Germinal center (tissue), 1 donor: ENCODE measurements at places on chromosomes 5 and 9.

GRCh38 chr5:168047669-168048111, 243.8 kb upstream of the WWC1 start:
- DNase-seq, result no peak

DNA sequence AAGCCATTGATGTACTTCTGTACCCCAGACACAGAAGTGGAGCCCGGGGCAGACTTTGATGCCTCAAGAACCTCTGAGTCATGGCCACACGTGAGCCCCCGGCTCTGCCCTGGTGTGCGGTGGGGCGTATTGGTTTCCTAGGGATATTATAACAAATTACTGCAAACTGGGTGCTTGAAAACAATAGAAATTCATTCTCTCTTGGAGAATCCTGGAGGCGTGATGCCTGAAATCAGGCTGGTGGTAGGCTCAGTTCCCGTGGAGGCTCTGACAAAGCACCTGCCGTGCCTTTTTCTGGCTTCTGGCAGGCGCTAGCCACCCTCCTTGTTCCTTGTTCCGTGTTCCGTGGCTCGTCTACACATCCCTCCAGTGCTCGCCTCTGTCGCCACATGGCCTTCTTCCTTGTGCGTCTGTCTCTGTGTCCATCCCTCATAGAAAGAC, 24.2 kb downstream of the NEK6 start:
- no peak for DNase-seq

GRCh38 chr9:132663117-132663516, 6.7 kb downstream of the DDX31 start:
- DNase-seq, result no peak

- no peak for DNase-seq
Measured at GRCh38 chr5:88691230-88691582, 191.8 kb downstream of the MEF2C start.

- DNase-seq, result no peak
Measured at GRCh38 chr5:15425766-15426165, 74.2 kb upstream of the FBXL7 start.

- no peak for DNase-seq
Measured at GRCh38 chr9:9992936-9993335, 619.9 kb downstream of the PTPRD start.

GRCh38 chr9:93346231-93347112, 105.0 kb upstream of the FAM120A start:
- no peak for DNase-seq

DNA sequence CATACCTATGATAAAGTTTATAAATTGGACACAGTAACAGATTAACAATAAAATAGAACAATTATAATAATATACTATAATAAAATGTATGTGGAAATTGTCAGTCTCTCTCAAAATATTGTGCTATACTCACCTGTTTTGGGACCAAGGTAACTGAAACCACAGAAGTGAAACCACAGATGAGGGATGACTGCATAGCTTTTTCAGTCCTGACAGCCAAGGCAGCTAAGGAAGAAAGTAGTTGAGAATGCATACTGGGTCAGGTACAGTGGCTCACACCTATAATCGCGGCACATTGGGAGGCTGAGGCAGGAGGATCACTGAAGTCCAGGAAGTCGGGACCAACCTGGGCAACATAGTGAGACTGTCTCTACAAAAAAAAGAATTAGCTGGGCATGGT, 8.9 kb downstream of the SRP19 start:
- DNase-seq, result no peak

DNA sequence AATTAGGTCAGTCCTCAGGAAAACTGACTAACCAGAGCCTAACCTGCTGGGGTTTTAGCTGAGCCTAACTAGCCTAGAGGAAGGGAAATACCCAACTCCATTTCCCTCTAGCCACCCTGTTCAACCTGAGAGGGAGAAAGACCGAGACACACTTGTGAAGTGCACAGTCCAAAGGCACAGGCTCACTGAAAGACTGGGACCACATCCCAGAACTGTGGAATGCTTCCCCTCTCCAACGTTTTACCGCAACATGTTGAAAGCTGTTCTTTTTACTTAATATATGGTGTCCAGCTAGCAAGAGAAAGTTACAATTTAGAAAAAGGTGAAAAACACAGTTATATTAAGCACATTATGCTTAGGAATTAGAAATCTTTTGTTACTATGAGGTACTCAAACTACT, 76.8 kb upstream of the SIMC1 start:
- no peak for DNase-seq

DNA sequence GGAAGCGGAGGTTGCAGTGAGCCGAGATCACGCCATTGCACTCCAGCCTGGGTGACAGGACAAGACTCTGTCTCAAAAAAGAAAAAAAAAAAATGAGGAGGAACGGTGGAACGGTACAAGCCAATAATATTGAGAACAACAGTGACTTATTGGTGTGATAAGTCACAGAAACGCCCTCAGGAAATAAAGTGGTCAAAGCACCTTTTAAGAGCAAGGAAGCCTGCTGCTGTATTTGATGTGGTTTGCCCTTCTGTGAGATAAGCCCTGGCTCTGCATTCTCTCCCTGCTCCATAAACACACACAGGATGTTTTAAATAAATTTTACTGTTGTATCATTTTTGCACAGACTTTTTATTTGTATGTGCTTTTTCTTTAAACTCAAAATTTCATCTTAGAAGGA, 269.9 kb upstream of the MSX2 start:
- no peak for DNase-seq

- no peak for DNase-seq
Measured at GRCh38 chr5:32170303-32171151, 3.6 kb downstream of the GOLPH3 start.

DNA sequence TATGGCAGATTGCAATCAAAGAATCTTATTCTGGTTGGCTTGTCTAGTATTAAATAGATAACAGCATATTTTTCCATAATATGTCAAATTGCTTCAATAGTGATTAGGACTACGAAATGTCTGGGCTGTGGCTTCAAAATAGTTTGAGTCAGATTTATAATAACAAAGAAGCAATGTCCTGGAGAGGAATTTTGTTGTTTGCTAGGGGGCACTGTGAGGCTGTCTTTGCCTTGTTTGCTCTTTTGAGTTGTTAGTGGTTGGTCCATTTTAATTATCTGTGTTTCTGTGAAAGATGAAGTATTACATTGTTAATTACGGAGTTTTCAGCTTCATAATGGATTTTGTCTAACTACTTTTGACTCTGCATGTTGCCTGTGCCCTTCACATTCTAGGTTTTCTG, 713.6 kb downstream of the TLE4 start:
- DNase-seq, result no peak

DNA sequence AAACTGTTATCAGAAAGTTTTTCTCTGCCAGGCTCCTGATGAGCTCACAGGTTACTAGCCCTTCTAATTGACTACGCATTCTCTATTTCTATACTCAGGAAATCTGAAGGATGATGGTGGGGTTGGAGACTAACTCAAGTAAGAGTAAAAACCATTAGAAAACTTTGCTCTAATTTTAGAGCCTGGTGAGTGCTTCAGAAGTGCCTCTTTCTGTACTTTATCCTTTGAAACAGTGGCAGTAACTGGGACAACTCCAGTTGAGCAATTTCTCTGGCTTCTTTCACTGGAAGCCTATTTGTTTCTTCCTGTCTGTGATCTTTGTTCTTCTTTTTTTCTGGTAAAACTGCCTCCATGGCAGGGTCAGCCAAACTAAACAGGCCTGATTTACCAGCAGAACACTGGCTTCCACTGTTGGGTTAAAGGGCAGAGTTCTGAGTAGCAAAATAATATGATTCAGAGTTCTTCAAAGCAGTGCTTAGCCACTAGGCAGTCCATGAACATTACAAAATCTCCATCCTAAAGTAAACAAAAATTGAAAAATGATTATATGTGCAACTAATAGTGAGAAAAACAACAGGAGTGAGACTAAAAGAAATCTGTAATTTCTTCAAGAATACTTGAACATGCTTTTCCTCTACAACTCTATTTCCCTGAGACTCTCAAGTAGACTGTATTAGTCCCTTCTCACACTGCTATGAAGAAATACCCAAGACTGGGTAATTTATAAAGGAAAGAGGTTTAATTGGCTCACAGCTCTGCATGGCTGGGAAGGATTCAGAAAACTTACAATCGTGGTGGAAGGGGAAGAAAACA, 79.8 kb downstream of the MROH2B start:
- no peak for DNase-seq

DNA sequence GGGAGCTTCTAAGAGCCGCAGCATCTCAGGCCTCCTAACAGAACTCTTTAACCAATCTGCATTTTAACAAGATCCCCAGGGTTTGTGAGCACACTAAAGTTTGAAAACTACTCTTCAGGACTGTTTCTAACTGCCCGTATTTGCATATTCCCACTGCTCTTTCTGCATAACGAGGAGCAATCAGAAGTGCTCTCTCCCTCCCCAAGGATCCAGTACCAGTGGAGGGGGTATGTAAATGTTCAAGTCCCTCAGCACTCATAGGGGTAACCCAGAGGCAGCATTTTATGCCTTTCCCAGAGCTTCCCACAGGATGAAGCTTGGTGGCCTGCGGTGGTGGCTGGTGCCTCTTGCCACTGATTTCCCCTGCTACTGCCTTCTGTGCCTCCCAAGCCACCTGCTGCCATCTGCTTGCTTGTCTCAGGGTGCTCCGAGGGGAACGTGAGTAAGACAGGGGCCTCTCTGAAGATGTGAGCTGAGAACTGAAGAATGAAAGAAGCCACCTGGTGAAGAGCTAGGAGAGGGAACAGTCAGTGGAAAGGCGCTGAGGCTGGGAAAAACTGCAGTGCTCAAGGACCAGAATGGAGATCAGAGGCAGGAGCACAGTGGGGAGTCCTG, 30.0 kb upstream of the PPP1R2B start:
- DNase-seq, result no peak

- no peak for DNase-seq
Measured at GRCh38 chr9:81052846-81053245, 636.5 kb downstream of the TLE1 start.

- DNase-seq, result no peak
Measured at GRCh38 chr9:111969622-111970021, 73.0 kb downstream of the UGCG start.

GRCh38 chr9:100586093-100586492, 8.2 kb downstream of the CAVIN4 start:
- DNase-seq, result no peak

GRCh38 chr5:112083623-112084022, 326.6 kb upstream of the NREP start:
- no peak for DNase-seq

DNA sequence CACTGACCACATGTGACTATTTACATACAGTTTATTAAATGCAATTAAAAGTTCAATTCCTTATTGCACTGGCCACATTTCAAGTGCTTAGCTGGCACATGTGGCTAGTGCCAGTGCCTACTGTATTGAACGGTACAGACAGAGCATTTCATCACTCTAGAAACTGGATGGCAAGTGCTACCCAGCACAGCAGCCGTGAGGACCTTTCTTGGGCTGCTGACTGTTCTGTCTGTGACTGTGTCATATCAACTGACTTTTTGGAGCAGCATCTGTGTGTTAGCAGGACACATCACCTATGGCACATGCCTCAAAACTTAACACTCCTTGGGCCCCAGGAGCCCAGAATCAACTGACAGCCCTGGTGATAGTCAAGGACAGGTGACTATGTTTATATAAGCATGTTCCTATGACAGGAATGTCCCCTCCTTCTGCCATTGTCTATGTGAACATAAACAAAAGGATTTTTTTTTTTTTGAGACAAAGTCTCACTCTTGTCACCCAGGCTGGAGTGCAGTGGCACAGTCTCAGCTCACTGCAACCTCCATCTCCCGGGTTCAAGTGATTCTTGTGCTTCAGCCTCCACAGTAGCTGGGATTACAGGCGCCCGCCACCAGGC, 8.9 kb downstream of the IRF1 start:
- no peak for DNase-seq

GRCh38 chr5:90549729-90550275, 8.8 kb upstream of the ADGRV1 start:
- no peak for DNase-seq

GRCh38 chr5:68303754-68304420, 88.3 kb downstream of the PIK3R1 start:
- DNase-seq, result no peak

- DNase-seq, result no peak
Measured at GRCh38 chr5:134582281-134582680, 50.3 kb downstream of the SAR1B start.

DNA sequence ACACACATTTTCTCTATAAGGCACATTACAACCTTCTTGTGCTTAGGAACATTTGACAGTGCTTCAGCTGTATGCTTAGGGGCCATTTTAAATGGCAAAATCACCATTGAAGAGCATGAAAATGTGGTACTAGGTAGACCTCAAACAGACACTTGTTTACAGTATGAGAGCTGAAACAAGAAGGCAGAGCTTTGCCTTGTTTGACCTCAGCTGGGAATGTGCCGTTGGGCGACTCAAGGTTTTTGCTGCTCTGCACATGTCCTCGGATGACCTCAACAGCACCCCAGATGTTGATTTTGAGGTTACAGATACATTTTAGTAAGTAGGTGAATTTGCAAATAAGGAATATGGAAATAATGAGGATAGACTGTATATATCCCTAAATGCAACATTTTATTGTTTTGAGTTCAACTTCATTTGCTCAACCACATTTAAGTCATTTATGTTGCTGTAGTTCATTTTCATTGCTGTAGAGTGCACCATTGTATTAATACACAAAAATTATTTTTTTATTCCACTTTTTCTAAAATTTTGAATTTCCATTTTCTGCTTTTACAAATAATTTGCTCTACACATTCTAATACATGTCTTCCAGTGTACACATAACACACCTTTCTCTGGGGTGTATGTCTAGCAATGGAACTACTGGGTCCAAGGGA, 206.8 kb downstream of the NR3C1 start:
- no peak for DNase-seq

DNA sequence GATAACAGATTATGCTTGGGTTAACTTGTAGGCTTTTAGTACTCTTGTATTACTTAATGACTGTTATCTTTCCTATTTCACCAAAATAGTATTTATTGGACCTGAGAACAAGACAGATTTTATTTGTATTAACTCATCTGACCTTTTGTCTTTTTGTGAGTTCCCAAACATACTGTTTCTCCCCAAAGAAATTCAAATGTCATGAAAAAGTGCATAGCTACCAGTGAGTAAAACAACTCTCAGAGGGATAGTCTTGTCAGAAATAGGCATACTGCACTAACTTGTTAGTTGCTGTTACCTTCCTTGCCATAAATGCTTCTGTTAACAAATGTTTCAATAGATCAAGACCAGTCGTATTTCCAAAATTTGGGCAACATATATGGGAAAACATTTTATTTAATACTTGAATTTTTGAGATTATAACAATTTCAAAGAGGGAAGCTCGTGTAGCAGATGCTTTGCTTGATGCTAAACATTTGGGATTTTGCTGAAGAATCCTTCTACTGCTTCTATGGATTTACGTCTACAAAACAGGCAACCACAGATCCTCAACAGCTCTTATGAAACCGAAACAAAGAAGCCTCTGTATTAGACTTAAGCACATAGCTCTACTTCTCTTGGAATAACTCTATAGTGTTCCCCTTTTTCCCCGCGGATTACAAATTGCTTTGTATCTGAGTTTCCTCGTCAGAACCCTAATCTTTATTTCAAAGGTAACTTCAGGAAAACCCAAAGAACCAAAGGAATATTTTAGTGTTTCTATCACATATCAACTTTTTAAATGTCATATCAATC, 248.8 kb downstream of the MCTP1 start:
- DNase-seq, result no peak
